Caki2 (cell line): ENCODE measurements at places on chromosomes 3 and 15. TPM values are rescaled to one million over a fixed set of nuclear protein-coding genes. Genes with fewer than 3 reads are reported as not detected.

CCR5 gene
- total RNA-seq = not detected in 2 replicates

CCDC39 gene
- not detected in 2 replicates for total RNA-seq

NR2F2 gene
- total RNA-seq = 7.0 and 16.0 TPM in 2 replicates

SLC6A11 gene
- not detected in 2 replicates for total RNA-seq

KLHL6 gene
- total RNA-seq = not detected in 2 replicates

TRH gene
- not detected in 2 replicates for total RNA-seq

GRIP2 gene
- total RNA-seq = 0.68 TPM in 1 of 2 replicates, not detected in the other

SLC9C1 gene
- total RNA-seq = not detected in 2 replicates

GPR87 gene
- 0.78 TPM in 1 of 2 replicates, not detected in the other for total RNA-seq

RTP3 gene
- total RNA-seq = not detected in 2 replicates

CALML4 gene
- 0.27 and 1.8 TPM in 2 replicates for total RNA-seq

ADAMTSL3 gene
- 0.43 and 4.5 TPM in 2 replicates for total RNA-seq

RHCG gene
- not detected in 2 replicates for total RNA-seq

NMNAT3 gene
- 25.5 and 73.6 TPM in 2 replicates for total RNA-seq

FAM43A gene
- total RNA-seq = 2.9 and 7.5 TPM in 2 replicates

STRC gene
- total RNA-seq = not detected in 2 replicates

PRRT3 gene
- 0.20 and 1.2 TPM in 2 replicates for total RNA-seq

ECE2 gene
- total RNA-seq = not detected in 2 replicates

CHL1 gene
- total RNA-seq = 2.0 and 7.3 TPM in 2 replicates

INSYN1 gene
- not detected in 2 replicates for total RNA-seq

CCR9 gene
- 0.81 TPM in 1 of 2 replicates, not detected in the other for total RNA-seq

ISL2 gene
- 1.4 and 8.1 TPM in 2 replicates for total RNA-seq

TMEM42 gene
- total RNA-seq = 8.9 and 18.6 TPM in 2 replicates

GXYLT2 gene
- 0.20 and 2.1 TPM in 2 replicates for total RNA-seq

PRKCI gene
- total RNA-seq = 67.7 and 72.9 TPM in 2 replicates

ATP10A gene
- 2.9 and 3.0 TPM in 2 replicates for total RNA-seq

COL7A1 gene
- total RNA-seq = 72.6 and 84.9 TPM in 2 replicates

MINAR1 gene
- total RNA-seq = 0.51 and 1.3 TPM in 2 replicates

MUC13 gene
- total RNA-seq = 0.37 TPM in 1 of 2 replicates, not detected in the other

MYRIP gene
- 0.07 and 1.5 TPM in 2 replicates for total RNA-seq

GOLGA8S gene
- 0.32 TPM in 1 of 2 replicates, not detected in the other for total RNA-seq

SLC7A14 gene
- total RNA-seq = not detected in 2 replicates

ITGB5 gene
- total RNA-seq = 361 and 475 TPM in 2 replicates

PEX11A gene
- total RNA-seq = 9.8 and 12.6 TPM in 2 replicates
